SJSA1 (cell line): ENCODE measurements at places on chromosomes 5 and 9. TPM values are rescaled to one million over a fixed set of nuclear protein-coding genes. Genes with fewer than 3 reads are reported as not detected.

- no peaks in the 10 kb centered on the region for H3K27me3 ChIP-seq
- H3K4me1 ChIP-seq, result peaks cover 57% of the 10 kb centered on the region
- H3K4me3 ChIP-seq, result no peak overlapping the region
- no peaks in the 10 kb centered on the region for H3K36me3 ChIP-seq
These were observed 50.3 kb upstream of the PSD2 start for GRCh38 chr5:139745132-139745799.

- no peak overlapping the region for H3K27ac ChIP-seq
- no peak for DNase-seq
These were observed 49.6 kb upstream of the ADAMTS19 start for GRCh38 chr5:129410488-129410887.

GRCh38 chr5:76546497-76547102 lies 76.6 kb downstream of the F2RL2 start:
- no peaks in the 10 kb centered on the region; the same call in 1 of the 2 replicates for H3K27me3 ChIP-seq
- DNase-seq, result no peak
- no peak overlapping the region for H3K27ac ChIP-seq
- no peaks in the 10 kb centered on the region for H3K4me1 ChIP-seq
- no peaks in the 10 kb centered on the region for H3K36me3 ChIP-seq

DNA sequence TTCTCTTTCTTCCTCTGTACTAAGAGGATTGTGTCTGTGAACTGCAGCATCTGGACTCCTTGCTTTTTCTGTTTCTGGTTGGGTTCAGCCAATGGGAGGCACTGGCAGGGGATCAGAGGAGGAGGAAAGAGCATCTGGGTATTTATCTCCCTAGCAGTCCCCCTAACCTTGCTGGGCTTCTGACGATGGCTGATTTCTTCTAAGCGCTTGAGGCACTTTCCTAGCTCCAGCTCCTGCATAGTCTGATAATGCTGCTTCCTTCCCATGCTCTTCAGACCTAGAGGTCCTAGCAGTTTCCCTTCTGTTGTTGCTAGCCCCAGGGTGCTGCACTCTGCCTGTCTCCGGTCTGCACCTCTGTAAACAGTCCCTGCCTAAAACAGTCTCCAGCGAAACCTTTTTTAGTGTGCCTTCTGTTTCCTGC lies 225.1 kb downstream of the PDZD2 start:
- DNase-seq, result no peak
- H3K36me3 ChIP-seq, result no peaks in the 10 kb centered on the region
- no peak overlapping the region for H3K27ac ChIP-seq

DNA sequence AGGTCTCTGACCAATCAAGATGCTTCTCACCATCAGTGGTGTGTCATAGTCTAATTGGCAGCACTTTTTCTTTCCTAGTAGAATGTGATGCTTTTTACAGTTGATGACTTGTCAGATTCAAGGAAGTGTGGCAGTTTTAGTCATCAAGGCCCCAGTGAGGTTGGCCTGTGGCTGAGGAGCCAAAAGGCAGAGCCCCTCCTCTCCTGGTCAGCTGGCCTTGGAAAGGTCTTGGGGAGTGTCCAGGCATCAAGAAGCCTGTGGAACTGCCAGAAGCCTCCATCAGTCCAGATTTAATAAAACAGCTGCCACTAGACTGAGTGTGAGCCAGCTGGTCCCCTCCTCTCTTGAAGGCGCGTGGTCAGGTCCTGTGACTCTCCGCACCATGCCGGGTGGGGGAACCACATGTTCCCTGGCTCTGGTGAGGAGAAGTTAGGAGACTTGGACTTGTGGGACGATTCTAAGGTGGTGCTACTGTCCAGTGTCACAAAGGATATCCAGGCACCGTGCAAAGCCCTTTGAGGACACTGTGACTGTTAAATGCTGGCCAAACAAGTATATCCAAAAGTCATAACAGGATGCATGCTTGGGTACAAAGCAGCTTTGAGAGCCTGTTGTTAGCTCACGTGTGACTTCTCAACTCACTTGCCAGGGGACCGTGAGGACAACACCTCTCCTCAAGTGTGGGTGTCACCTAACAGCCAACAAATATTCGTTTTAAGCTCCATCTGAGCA lies 6.1 kb upstream of the ANGPTL2 start:
- H3K36me3 ChIP-seq, result no peaks in the 10 kb centered on the region
- peaks cover 45% of the 10 kb centered on the region for H3K4me1 ChIP-seq
- H3K27ac ChIP-seq, result no peak overlapping the region
- no peak overlapping the region for H3K4me3 ChIP-seq

LTC4S gene
- 0.68 TPM in 1 of 2 replicates, not detected in the other for total RNA-seq

RMRP gene
- 432 and 826 TPM in 2 replicates for total RNA-seq

SLCO4C1 gene
- not detected in 2 replicates for total RNA-seq

ERGIC1 gene
- total RNA-seq, result 115 and 202 TPM in 2 replicates

SPATA31D3 gene
- total RNA-seq, result not detected in 2 replicates

GRCh38 chr5:37668524-37669047 lies 171.3 kb downstream of the GDNF start:
- peaks cover 32% of the 10 kb centered on the region for H3K4me1 ChIP-seq
- no peaks in the 10 kb centered on the region for H3K36me3 ChIP-seq
- no peak overlapping the region for H3K4me3 ChIP-seq
- DNase-seq, result peak; percentile 87
- H3K27me3 ChIP-seq, result no peaks in the 10 kb centered on the region
- peak overlapping the region; percentile 63 for H3K27ac ChIP-seq

DNA sequence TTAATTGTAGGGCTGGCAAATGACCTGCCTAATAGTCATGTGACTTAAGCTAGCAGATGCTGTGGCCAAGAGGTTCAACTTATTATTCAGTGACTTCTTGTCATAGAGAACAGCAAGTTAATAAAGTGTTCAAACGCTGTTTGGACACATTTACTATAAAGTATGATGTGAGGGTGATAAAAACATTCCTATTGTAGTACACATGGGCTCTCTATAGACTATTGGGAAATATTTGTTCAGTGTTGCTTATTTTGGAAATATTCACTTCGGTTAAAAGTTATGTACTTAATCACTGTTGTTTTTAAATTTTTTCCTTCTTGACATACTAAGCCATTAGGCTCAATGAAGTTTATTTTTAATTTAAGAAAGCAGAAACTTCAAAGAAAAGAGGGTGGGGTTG lies 345.0 kb downstream of the NNT start:
- no peak overlapping the region for H3K27ac ChIP-seq
- H3K27me3 ChIP-seq, result no peaks in the 10 kb centered on the region
- H3K36me3 ChIP-seq, result no peaks in the 10 kb centered on the region
- no peak overlapping the region for H3K4me3 ChIP-seq

DNA sequence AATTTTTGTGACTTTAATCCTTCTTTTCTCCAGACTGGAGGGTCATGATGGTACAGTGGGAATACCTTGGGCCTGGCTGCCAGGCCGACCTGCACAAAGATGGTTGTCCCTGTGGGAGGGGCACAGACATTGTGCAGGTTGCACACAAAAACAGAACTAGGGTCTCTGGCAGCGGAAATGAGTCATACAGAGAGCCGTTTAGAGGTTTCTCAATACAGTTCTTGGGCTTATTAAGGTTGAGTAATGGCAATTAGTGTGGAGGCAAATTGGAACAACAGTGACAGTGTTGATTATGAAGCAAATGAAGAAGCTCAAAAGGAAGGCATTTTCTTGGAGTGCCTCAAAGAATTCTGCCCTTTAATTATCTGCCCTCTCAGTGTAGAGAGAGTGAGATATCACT lies 173.6 kb downstream of the TENT4A start:
- H3K27me3 ChIP-seq, result no peaks in the 10 kb centered on the region
- H3K4me3 ChIP-seq, result no peak overlapping the region
- no peak for DNase-seq
- no peaks in the 10 kb centered on the region for H3K4me1 ChIP-seq
- H3K27ac ChIP-seq, result no peak overlapping the region
- H3K36me3 ChIP-seq, result no peaks in the 10 kb centered on the region

DNA sequence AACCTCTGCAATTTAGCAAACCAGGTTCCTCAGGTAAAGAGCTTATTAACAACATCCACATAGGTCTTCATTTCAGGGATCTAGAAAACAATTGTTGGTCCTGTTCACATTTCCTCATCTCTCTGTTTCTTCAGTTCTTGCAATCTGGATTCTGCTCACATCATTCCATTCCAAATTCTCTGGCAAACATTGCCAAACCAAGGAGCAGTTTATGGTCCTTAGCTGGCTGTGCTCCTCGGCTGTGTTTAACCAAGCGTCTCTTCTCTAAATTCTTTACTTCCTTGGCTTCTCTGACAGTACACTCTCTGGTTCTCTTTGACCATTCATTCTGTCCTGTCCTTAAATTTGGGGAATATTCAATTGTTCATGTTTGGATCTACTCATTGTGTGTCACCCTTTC lies 65.8 kb upstream of the RANBP3L start:
- H3K4me3 ChIP-seq, result no peak overlapping the region
- no peaks in the 10 kb centered on the region for H3K4me1 ChIP-seq
- peak; percentile 3 for DNase-seq
- no peaks in the 10 kb centered on the region; the same call in 1 of the 2 replicates for H3K27me3 ChIP-seq
- H3K36me3 ChIP-seq, result no peaks in the 10 kb centered on the region

DNA sequence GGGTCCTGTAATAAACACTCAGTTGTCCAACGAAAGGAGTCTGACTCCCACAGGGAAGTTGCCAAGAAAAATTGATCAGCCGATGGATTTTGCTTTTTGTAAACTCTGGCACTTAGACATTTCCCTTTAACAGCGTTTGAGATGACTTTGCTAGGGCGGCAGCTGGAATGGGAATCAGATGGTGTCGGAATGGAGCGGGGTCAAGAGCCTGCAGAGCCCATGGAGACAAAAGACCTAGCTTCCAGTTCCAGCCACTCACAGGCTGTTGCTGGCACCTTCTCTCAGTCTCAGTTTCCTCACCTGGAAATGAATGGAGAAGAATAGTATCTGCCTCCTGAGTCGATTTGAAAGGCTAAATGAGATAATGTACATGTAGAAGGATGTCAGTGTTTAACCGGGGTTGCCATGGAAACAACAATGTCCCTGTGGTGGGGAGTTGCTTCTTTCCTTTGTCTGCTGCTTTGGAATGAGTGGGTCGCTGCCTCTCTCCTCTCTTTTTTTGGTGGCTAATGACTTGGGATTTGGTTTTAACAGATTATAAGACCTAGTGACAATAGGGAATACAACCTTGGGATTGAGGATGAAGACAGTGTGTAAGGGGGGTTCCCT lies 137.4 kb downstream of the GAS1 start:
- peaks cover 4% of the 10 kb centered on the region for H3K4me1 ChIP-seq
- no peak for DNase-seq
- H3K27me3 ChIP-seq, result no peaks in the 10 kb centered on the region

GRCh38 chr9:78070521-78070920 lies 38.9 kb upstream of the GNAQ start:
- no peaks in the 10 kb centered on the region for H3K36me3 ChIP-seq
- no peaks in the 10 kb centered on the region for H3K4me1 ChIP-seq
- no peak overlapping the region for H3K4me3 ChIP-seq
- DNase-seq, result no peak

DNA sequence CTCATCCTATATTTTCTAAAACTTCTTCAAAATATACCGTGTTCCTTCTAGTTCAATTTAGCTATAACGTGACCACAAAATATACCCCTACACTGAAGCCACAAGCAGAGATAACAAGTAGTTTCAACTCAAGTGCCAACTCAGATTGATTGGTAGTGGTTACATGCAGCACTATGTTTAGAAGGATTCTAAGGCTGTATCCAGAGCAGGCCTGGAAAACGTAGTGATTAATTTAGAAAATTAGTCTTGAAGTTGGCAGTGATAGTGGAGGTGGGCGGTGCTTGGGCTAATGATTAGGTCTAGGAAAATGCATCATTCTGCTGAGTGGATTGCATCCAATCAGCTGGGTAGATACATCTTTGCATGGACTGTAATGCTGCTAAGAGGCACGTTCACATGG lies 61.5 kb downstream of the MAMDC2 start:
- no peak for DNase-seq
- H3K4me3 ChIP-seq, result no peak overlapping the region
- H3K4me1 ChIP-seq, result no peaks in the 10 kb centered on the region
- no peaks in the 10 kb centered on the region for H3K36me3 ChIP-seq
- H3K27me3 ChIP-seq, result no peaks in the 10 kb centered on the region
- no peak overlapping the region for H3K27ac ChIP-seq

- H3K27ac ChIP-seq, result no peak overlapping the region
- H3K4me3 ChIP-seq, result no peak overlapping the region
- DNase-seq, result no peak
- H3K4me1 ChIP-seq, result no peaks in the 10 kb centered on the region
- H3K27me3 ChIP-seq, result no peaks in the 10 kb centered on the region
These were observed 30.4 kb downstream of the GARNL3 start for GRCh38 chr9:127295005-127295404.

TICAM2 gene
- total RNA-seq, result 13.6 and 22.1 TPM in 2 replicates

RGS14 gene
- 1.6 TPM in 1 of 2 replicates, not detected in the other for total RNA-seq

DNA sequence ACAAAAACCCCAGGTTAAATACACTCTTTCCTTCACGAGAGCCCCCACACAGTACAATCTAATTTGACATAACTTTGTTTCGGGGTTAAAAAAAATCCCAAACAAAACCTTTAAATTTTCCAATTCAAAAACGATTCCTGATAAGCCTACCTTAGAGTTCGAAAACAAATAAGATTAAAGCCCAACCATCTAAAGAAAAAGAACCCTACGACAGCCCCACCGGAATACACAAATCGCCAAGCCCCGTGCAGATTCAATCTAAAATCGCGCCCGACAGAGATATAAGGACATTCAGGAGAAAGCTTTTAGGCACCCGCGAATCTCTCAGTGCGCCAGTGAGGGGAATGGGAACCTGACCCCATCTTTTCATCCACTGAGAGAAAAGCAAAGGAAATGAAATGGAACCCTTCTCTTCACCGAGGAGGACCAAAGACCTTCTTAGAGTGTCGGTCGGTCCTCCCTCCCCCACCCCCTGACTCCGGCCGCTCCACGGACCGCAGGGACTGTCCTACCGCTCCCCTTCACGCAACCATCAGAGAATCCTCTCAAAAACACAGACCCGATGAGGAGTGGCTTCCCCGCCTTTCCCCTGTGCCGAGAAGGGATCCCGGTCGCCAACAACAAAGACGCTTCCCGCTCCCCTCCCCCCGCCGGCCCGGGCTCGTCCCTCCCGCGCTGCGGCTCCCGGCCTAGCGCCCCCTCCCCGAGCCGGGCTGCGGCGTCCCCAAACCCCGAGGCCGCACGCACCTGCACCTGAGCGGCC lies 925 bp downstream of the ABHD17B start:
- DNase-seq, result peak; percentile 44
- no peaks in the 10 kb centered on the region; the same call in 1 of the 2 replicates for H3K27me3 ChIP-seq
- H3K4me1 ChIP-seq, result peaks cover 15% of the 10 kb centered on the region

ROR2 gene
- total RNA-seq, result 0.44 and 0.66 TPM in 2 replicates

PCDHGB6 gene
- total RNA-seq, result 1.2 and 1.3 TPM in 2 replicates

DNA sequence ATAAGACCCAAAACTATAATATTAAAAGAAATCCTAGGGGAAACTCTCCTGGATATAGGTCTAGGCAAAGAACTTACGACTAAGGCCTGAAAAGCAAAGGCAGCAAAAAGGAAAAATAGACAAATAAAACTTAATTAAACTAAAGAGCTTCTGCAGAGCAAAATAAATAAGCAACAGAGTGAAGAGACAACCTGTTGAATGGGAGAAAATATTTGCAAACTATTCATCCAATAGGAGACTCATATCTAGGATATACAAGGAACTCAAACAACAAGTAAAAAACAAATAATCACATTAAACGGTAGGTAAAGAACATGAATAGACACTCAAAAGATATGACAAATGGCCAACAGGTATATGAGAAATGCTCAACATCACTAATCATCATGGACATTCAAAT lies 318.6 kb downstream of the CSNK1G3 start:
- no peak for DNase-seq
- no peaks in the 10 kb centered on the region for H3K27me3 ChIP-seq
- H3K4me3 ChIP-seq, result no peak overlapping the region
- H3K36me3 ChIP-seq, result no peaks in the 10 kb centered on the region
- H3K4me1 ChIP-seq, result peaks cover 7% of the 10 kb centered on the region

- H3K36me3 ChIP-seq, result no peaks in the 10 kb centered on the region
- no peak overlapping the region for H3K4me3 ChIP-seq
- no peak overlapping the region for H3K27ac ChIP-seq
- H3K4me1 ChIP-seq, result no peaks in the 10 kb centered on the region
These were observed 143.2 kb downstream of the CACNA1B start for GRCh38 chr9:138020795-138021182.
